ENCODE measurements at places on chromosomes 2 and 18.

GRCh38 chr18:37598966-37599896, 33.6 kb upstream of the CELF4 start:
- DNase-seq, result no peak

DNA sequence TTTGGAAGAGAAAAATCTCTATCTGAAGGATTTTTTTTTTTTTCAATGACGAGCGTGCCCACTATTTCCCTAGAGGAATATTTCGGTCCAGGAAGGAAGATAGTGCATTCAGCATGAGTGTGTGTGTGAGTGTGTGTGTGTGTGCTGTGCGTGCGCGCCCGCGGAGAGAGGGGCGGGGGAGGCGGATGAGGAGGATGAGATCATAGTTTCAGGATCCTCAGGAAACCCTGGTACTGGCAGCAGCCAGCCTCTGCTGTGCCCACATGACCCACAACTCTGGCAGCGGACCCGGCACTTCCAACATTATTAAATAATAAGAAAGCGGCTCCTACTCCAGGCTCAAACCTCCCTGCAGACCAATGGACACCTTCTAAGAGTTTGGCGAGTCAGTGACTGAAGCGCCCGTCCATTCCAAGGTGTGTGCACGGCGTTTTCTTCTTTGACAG, 217.0 kb upstream of the DTNA start:
- DNase-seq, result no peak

DNA sequence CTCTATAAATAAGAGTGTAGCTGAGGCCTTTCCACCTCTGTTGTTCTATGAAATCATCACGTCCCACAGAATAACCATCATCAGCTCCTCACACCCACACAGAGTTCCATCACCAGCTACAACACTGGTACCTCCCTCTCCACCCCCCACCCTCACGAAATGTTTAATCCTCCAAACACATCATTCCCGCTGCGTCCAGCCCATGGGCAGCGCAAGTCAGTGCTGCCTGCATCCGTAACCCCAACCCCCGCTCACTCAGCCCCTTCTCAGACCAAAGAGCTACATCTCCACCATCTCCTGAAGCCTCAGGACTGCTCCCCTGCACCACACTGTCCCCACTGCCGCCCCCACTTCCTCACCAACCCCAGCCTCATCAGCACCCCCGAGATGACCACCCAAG, 19.4 kb downstream of the DNMT3A start:
- DNase-seq, result no peak

DNA sequence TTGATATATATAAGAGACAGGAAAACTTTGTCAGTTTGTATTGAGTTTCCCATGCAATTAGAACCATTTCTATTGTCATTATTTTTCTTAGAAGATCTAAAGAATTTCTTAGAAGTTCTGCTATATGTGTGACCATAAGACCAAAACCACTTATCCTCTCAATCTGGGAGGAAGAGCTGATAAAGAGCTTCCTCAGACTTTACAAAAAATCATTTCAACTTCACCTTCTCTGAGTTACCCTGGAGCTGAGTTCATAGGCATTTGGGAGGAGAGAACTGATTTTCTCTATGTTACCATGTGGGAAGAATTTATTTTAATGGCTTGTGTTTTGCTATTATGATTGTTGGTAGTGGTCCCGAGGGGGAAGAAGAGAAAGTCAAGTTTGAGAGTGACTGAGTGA, 329.3 kb downstream of the GPD2 start:
- no peak for DNase-seq

GRCh38 chr2:152475982-152476381, 141.0 kb downstream of the FMNL2 start:
- no peak for DNase-seq

GRCh38 chr2:71479261-71479660, 25.9 kb downstream of the DYSF start:
- DNase-seq, result no peak

- no peak for DNase-seq
These were observed 17.5 kb downstream of the REEP1 start for GRCh38 chr2:86319700-86320580.

DNA sequence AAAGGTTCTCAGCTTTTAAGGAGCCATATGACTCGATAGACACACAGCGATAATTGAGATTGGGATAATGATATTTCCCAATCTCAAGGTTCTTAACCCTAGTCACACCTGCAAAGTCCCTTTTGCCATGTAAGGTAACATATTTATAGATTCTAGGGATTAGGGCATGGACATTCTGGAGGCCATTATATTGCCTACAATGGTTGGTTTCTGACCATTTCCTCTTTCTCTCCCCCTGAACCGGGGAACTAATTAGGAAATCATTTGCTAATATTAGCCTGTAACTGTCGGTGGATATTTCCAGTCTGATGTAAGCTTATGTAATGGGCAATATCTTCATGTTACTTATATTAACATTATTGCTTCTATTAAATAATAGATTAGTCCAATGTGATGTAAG, 40.8 kb upstream of the ARHGAP15 start:
- no peak for DNase-seq

DNA sequence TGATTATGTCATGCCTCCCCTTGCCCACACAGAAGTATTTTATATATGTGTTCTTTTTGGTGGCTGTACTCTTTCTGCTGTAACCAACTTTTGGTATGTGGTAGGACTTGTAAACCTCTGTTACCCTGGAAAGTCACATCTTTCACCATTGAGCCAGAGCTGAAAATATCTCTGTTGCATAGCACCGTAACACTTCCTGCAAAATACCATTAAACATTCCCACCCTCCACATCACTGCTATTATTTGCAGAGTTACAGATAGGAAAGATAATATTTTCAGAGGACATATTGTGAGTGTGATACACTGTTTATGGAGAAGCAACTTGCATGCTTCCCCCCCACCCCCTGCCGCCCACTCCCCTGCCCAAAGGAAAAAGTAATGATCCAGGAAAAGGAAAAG, 44.8 kb downstream of the CAB39 start:
- DNase-seq, result no peak

GRCh38 chr2:67854798-67855197, 208.0 kb downstream of the C1D start:
- no peak for DNase-seq

DNA sequence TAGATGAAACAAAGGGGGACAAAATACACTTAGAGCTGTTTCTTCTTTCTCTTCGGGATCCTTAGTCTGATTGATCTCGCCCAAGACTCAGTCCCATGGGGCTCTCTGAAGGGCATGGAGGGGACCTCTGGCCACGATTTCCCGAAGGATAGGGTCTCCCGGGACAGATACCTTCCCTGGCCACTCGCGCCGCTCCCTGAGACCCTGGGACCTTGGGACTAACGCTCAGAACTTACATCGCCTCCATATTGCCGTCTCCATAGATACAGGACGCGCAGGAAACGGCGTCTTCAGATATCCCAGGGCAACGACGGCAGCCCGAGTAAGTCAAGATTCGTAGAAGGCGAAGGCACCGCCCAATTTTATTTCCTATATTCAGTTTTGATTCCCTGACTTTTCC, at the start of gene CFAP65:
Gene CFAP65 (minus strand): TSS at position 265 of the 400 bp plus-strand sequence. CDS start 2,468 bp downstream, outside the sequence.
- DNase-seq, result no peak

DNA sequence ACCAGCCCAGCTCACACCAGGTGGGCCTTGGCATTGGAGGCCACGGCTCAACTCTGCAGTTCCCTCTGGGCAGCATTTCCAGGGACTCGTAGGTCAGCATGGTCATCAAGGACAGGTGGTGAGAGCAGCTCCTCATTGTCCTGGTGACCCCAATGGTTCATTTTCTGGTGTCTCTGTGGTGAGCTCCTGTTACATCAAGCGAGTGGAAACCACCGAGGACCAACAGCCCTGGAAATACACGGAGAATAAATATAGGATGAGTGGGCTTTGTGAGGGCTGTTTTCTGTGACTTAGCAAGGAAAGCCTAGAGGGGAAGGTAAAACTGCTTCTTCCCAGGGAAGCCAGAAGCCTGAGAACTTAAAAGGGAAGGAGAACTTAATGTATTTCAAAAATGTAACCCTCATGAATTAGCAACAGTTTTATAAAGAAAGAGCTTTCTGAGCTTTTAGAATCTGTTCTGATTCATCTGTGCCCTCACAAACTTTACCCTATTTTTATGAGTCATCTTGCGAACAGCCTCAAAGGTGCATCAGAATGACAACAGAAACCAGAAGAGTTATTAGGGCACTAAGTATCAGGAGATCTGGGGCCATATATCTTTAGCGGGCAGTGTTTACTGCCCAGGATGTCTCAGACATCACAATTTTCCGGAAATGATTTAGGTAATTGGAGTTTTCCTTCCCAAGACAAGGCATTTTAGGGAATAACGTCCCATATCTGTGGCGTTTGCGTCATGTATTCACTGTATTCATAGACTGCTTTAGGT, 18.7 kb downstream of the C2orf92 start:
- no peak for DNase-seq
